Non-pigmented ciliary epithelial cell (primary cell): ENCODE measurements at places on chromosomes 4 and X.
A peak's percentile ranks its signal among the peaks of the same experiment; 100 is the strongest.

DNA sequence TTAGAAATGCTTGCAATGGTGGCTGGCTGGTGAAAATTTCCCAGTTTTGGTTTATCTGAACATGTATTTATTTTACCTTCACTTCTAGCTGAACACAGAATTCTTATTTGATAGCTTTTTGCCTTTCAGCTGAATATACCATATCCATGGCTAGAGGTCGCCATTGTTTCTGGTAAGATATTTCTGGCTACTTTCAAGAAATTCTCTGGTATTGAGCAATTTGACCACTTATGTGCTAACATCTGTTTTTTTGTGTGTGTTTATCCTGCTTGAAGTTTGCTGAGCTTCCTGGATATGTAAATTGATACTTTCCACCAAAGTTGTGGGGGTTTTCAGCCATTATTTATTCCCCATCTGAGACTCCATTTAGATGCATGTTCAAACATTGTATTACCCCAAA lies 75.4 kb downstream of the FBXW7 start:
- peak; percentile 45 for DNase-seq

DNA sequence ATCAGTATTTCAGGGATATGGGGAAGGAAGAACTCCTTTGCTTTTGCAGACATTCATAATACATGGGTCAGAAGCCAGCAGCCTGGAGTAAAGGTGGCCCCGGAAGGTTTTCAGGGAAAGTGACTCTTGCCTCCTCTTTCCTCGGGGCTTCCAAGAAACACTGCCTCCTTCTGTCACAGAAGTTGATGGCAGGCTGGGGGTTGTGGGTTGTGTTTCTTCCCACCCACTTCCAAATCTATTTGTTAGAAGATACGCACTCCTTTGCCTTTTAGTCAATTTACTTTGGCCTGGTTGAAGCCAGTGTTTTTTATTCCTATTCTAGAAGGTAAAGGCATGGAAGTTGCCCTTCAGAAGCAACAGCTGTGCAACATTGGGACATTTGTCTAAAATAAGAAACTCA lies 19.7 kb downstream of the KIT start:
- DNase-seq = no peak

GRCh38 chr4:182486881-182487280 lies 243.7 kb downstream of the TENM3 start:
- DNase-seq = no peak

GRCh38 chr4:138697851-138698250 lies 317.7 kb upstream of the NOCT start:
- peak; percentile 22 for DNase-seq

DNA sequence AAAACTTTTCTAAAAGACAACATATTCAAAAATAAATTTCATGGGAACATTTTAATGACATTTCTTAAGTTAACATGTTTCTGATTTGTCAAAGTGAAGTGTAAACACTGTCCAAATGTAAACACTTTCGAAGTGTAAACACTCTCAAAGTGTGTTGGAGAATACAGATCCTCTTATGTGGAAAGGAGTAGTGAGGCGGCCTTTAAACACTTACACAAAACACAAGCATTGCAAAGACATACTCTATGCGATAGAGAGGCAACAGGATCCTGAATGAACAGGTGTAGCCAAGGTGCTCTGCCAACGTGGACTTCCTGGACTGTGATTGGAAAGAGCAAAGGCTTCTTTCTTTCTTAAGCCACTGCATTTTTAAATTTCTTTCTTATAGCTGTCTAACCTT lies 62.7 kb upstream of the PGM2 start:
- DNase-seq = no peak

GRCh38 chrX:14922437-14922836 lies 49.2 kb downstream of the MOSPD2 start:
- DNase-seq = peak; percentile 74

GRCh38 chr4:1290165-1290977 lies 680 bp downstream of the MAEA start:
- no peak for DNase-seq

DNA sequence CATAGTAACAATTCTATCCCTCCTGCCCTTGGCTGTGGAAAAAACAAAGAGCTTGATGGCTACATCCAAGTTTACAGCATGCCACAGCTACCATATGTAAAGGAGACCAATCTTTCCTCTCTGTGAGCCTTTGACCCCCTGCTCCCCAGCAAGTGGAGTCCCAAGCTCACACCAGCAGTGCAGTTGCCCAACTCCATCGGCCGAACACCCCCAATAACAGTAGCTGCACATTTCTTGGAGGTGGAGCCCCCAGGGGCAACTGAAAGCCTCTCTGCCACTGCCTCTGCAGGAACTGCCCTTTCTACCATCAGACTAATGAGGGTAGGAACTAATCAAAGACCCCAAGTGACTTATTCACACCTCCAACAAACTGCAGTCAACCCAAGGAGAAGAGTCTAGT lies 81.0 kb upstream of the TCEAL2 start:
- no peak for DNase-seq

- no peak for DNase-seq
Measured at GRCh38 chr4:145285928-145286327, 105.5 kb upstream of the OTUD4 start.

- no peak for DNase-seq
Measured at GRCh38 chrX:43526878-43527277, 129.2 kb upstream of the MAOA start.

DNA sequence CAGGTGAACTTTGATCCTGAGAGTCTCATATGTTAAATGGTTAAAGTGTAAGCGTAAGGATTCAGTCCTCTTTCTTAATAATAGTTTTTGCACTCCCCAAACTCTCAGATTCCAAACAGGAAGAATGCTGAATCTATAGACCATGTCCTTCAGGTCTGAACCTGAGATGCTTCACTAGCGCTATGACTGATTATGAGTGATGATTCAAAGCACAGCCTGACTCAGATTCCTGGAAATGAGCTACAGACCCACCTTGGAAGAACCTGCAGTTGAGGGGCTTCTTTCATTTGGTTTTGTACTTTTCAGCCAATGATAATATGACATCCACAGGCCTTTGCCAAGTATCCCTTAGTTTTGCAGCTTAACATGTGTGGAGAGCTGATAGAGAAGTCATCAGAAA lies 1.4 kb downstream of the EDNRA start:
- DNase-seq = no peak
